CD8-positive, alpha-beta memory T cell (primary cell): ENCODE measurements at places on chromosomes 13 and 19. TPM values are rescaled to one million over a fixed set of nuclear protein-coding genes. Genes with fewer than 3 reads are reported as not detected.

Gene ZNF175
- 3.2 TPM for polyA plus RNA-seq

Gene PNMA8B
- not detected for polyA plus RNA-seq

Gene CEACAM4
- not detected for polyA plus RNA-seq

Gene RNF113B
- polyA plus RNA-seq, result not detected

Gene ZNF583
- polyA plus RNA-seq, result 14.1 TPM

Gene SPRY2
- 10.5 TPM for polyA plus RNA-seq

Gene PLIN4
- polyA plus RNA-seq, result 0.15 TPM

Gene NFIX
- polyA plus RNA-seq, result 0.94 TPM

Gene NAPA
- polyA plus RNA-seq, result 122 TPM

Gene CEACAM7
- polyA plus RNA-seq, result not detected

Gene ZNF546
- polyA plus RNA-seq, result 6.6 TPM

Gene IL27RA
- 83.4 TPM for polyA plus RNA-seq

Gene ZNF320
- polyA plus RNA-seq, result 7.8 TPM

Gene NEK5
- polyA plus RNA-seq, result 0.17 TPM

Gene CYP2F1
- polyA plus RNA-seq, result not detected

Gene ANGPTL8
- not detected for polyA plus RNA-seq

Gene KLK3
- not detected for polyA plus RNA-seq

Gene MRPL57
- 53.6 TPM for polyA plus RNA-seq
